Activated CD4-positive, alpha-beta T cell treated with anti-CD3 and anti-CD28 coated beads, Interleukin-10, Interleukin-2, amounts not matched to agents 100 ng/mL and 50 ng/mL, durations not matched to agents 16 hours and 8 hours (primary cell): ENCODE measurements at places on chromosomes 2 and 18.

DNA sequence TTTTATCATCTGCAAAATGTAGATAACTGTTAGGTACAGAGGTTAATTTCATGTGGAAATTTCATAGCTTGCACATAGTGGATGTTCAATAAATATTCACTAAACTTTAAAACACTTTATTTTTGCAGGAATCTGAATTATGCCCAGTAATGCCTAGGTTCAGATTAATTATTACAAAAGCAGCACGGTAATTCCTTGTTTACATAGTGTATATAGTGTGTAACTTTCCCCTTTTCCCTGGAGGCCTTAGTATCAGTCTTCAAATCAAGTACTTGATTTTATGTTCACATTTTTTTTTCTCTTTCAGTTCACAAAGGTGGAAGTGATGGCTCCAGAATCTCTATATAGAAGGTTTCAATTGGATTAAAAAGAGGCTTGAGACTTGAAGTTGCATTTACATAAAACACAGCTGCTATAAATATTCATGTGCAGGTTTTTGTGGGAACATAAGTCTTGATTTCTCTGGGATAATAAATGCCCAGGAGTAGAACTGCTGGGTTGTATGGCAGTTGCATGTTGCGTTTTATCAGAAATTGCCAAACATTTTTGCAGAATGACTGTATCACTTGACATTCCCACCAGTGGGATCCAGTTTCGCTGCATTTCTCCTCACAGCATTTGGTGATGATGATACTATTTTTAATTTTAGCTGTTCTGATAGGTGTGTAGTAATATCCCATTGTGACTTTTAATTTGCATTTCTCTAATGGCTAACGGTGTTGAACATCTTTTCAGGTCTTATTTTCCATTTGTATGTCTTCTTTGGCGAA is 27.6 kb upstream of the LGALSL start:
- DNase-seq = no peak

DNA sequence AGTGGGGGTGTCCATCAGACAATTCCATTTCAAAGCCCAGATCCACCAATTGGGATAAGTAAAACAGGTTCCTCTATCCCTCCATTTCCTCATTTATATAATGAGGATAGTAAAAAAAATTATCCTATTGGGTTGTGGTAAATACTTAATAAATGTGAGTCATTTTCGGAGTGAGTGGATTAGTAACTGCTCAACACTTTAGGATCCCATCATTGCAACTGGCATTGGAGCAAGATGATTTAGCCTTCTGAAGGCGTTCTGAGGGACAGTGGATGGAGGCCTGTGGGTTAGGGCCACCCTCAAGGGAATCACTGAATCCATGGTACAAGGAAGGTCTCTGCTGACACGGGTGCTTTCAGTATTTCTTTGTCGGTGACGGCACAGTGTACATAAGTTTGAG is 108.6 kb upstream of the FZD7 start:
- DNase-seq = no peak

DNA sequence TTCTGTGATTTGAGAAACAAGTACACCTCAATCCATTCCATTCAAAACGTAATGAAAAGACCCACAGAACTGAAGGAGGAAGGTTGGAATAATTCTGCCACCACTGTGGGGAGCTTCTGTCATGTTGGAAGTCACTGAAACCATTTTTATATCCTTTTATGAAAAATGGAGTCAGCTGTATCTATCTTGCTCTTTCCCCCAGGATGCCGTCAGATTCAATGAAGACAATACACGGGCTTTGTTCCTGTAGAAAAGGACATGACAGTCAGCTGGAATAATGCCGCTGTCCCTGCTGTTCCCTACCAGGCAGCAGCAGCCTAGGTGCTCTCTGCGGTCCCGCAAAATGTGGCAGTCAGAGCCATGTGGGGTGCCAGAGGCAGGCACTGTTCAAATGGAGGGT is 52.5 kb upstream of the APCDD1 start:
- DNase-seq = no peak

DNA sequence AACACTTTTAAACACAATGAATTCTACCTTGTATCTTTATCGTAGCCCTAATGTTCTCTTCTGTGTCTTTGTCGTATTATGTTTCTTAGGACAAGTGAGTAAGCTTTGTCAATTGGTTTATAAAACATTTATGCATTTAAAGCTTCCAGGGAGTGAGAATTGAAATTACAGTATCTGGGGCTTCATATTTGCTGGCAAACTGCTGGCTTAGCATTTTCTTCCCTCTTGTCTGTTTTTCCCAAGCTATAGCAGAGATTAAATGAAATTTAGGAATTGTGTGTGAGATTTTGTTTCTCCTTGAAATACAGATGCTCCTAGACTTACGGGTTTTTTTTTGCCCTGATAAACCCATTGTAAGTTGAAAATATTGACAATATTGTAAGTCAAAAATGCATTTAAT is 73.3 kb downstream of the FMNL2 start:
- no peak for DNase-seq

DNA sequence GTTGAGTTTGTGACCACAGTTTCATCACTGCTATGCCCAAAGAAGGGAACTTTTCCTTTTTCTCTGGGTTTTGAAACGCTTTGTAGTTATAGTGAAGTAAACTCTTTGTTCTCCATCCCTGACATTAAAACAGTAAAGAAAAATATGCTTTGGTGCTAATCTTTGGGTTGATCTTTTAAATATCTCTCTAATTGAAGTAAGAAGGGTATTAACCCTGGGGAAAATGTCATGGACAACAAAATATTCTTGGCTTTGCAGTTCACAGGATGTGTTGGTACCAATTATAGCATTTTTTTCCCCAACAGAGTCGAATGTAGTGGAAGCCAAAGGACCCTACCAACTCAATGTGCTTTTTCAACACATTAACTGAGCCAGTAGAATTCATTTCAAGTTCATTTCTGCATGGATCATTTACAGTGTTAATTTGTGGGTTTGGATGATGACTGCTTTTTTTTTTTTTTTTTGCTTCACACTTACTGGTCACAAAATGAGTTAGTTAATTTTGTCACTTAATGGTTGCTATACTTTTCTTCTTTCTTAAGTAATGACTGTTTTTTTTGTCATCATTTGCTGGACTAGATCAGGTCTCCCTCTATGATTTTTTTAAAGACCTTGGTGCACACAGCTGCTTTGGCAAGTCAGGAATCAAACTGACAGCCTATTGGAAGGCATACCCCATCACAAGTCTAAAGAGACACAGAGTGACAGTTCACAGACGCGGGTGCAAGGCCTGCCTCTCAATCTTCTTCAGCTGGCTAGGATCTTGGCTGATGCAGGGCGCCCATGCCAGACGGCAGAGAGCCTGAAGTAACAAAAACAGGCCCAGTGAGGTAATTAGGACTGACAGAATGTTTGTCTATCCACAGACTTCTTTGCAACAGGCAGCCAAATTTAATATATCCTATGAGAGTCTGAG is 98.8 kb upstream of the MMADHC start:
- no peak for DNase-seq

DNA sequence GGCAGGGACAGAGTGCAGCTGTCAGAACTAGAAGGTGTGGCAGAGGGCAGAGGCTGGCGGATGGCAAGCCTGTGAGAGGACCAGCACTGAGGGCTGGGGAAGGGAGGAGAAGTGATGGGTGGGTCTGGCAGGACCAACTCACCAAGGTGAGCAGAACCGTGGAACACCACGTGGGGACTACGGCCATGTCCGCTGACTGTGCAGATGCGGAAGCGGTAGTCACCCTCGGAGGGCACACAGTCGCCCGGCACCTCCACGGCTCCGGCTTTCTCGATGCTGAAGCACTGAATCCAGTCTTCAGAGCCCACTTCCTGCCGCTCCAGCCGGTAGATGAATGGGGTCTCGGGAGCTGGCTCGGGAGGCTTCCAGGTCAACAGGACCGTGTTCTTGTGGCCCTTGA is 4.2 kb downstream of the OBSL1 start:
- DNase-seq = no peak

- no peak for DNase-seq
Measured at GRCh38 chr2:197978971-197979370, 174.6 kb downstream of the PLCL1 start.

GRCh38 chr2:4873876-4874593 is 818.1 kb upstream of the SOX11 start:
- DNase-seq = no peak

DNA sequence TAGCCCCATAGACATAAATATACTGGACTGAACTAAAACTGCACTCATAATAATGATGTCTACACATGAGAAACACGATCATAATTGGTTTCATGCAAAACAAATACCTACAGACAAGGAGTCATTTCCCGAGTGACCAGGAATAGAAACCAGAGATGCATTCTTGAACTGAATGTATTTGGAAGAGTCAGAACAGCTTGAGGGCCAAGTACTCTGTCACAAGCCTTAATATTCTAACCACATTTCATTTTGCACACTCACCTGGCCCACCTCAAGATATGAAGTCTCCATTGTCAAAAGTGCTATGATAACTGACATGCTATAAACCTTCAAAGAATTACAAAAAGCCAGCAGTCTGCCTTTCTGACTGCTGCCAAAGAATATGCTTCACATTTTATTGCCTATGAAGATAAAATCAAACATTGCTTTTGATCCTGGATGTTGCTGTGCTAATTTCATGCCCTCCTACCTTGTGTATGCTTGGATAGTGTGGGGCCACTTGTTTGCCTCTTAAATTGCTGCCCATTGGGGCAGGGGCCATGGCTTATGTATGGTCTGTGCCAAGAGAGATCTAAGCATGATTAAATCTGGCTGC is 18.9 kb upstream of the ASAP2 start:
- DNase-seq = no peak

- no peak for DNase-seq
Measured at GRCh38 chr2:196341277-196341841, 170.0 kb upstream of the STK17B start.
